ENCODE measurements at places on chromosomes 16 and 17. TPM values are rescaled to one million over a fixed set of nuclear protein-coding genes. Genes with fewer than 3 reads are reported as not detected.

The CCL7 gene
- total RNA-seq = not detected

The RHBDF1 gene
- 30.9 TPM for total RNA-seq

The TMEM220 gene
- total RNA-seq = 3.9 TPM

The CLEC19A gene
- total RNA-seq = not detected

The TOX3 gene
- 0.23 TPM for total RNA-seq

The NGFR gene
- total RNA-seq = 0.90 TPM

The RPL26 gene
- 3,675 TPM for total RNA-seq

The AXIN2 gene
- 0.83 TPM for total RNA-seq

The HSD11B2 gene
- 1.7 TPM for total RNA-seq

The QRICH2 gene
- total RNA-seq = 1.5 TPM

The TBC1D3E gene
- total RNA-seq = not detected

Measured in A549 treated with ZK216348 at 1 μM for 4 hours (cell line).